ENCODE measurements at places on chromosomes 16 and 17.

DNA sequence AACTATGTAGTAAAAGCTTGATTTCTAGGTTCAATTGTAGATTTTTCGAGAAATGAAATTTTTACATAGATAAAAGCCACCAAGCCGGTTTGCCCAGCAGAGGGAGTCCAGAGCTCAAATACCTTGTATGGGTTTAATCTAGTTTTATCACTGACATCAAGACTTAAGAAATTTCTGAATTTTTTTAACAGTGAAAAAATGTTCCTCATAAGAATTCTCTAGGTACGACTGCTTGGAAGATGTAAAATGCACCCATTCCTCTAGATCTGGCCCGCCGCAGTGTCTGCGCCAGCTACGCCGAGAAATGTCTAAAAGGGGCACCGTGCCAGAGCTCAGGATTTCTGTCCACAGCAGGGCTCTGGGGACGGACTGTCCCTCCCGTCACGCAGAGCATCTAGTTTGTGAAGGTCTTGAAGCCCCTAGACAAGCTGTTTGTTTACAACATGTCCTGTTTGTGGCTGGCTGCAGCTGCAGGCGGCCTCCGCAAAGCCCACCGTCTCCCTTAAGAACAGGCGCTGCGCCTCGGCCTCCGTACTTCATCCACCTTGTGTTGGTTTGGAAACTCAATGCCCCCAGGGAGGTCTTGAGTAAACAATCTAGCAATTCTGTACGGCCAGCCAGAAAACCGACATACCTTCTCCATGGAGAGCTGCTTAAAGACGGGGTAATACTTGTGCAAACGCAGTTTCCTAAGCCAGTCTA lies 24.8 kb downstream of the MAP1LC3B start:
- DNase-seq: no peak

- DNase-seq: no peak
Measured at GRCh38 chr17:1566505-1567199, 4.1 kb upstream of the PITPNA start.

- no peak for DNase-seq
Measured at GRCh38 chr16:73711406-73712080, 585.1 kb upstream of the PSMD7 start.

DNA sequence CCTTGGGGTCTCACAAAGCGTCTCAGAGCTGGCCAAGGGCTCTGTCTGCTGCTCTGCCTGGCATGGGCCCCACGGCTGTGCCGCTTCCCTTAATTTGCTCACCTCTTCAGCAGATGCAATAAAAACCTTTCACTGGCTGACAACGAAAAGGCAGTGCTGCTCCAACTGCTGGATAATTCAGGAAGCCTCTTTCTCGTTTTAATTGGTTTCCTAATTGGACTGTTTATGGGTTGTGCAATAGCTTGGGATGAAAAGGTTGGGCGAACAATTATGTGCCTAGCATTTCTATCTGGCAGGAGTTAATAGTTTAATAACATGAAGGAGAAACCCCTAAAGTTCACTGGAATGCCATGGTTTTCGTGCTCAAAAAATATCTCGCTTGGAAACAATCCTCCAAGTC lies 234.1 kb upstream of the IRX5 start:
- DNase-seq: no peak

DNA sequence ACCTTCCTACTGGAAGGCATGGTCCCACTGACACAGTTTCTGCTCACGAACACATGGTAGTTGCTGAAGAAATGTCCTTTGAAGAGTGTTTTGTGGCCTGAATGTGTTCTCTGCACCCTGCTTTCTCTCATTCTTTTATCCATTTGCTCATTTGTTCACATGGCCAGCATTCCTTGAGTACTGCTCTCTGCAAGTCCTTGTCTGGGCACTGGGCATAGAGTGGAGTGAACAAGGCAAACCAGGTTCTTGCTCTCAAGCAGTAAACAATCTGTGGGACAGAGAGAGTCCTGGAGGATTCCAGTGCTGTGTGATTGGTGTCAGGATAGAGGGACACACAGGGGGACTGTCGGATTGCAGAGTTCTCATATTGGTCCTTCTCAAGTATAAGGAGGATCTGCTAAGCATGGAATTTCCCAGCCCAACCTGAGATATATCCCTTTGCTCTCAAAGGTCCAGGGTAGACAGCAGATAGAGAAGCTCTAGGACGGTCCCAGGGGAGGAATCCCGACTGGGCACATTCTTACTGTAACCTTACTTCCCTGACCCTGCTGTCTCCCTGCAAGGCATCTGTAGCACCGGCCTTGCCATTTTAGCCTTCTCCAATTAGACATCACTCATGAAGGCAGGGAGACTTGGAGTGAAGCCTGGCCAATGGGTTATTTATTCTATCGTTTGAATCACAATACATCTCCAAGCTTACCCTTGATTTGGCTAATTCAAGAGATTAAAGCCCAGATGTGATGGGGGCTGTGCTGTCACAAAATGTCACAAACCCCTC lies 32.3 kb downstream of the ARL4D start:
- DNase-seq: no peak

GRCh38 chr17:56603486-56604238 lies 10.2 kb downstream of the NOG start:
- no peak for DNase-seq

DNA sequence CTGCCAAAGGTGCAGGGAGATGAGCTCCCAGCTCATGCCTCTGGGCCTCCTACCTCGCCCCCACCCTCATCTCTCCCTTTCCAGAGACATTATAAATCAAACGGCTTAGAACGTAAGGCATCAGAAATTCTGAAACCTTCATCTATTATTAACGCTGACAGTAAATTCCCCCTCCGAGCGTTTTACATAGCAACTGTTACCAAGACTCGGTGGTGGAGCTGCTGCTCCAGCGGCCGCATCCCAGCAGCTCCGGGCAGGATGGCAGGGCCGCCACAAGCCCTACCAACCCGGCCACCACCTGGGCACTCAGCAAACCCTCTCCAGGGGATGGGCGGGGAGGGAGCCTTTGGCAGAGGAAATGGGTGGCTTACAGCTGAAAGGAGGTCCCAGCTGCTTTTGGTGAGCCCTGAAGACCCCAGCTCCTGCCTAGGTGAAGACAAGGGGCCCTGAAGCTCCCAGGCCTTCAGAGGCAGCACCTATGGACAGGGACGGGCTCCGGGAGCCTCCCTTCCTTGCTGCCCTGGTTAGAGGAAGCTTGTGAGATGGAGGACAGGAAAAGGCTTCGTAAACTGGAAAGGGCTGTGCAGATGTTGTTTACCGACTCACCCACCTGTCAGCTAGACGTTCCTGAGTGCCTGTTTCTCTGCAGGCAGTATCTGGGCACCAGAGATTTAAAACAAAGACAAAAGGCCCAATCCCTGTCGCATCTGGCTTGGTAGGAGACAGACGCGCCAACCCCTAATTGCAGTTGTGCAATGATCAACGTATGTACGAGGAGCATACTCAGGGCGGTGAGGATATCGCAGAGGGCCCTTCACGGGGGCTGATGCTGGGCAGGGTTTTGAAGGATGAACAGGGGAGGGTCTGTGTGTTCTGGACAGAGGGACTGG lies 76.9 kb downstream of the RAI1 start:
- no peak for DNase-seq

DNA sequence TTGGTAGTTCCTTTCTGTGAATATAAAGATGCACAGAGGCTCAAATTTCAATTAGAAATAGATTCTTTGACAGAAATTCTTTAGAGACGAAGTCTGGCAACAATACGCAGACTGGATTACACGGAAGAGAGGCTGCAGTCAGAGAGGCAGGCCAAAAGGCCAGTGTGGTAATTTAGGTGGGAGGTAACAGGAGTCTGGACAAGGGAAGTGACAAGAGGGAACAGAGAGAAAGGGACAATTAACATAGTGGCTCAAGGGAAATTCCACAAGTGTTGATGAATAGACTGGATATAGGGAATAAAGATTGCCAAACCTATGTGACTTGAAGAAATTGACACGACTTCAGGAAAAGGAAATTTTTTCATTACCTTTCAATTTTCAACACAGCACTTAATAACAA lies 54.6 kb downstream of the STX8 start:
- DNase-seq: no peak

- no peak for DNase-seq
Measured at GRCh38 chr17:36468903-36469635, 17.4 kb upstream of the ZNHIT3 start.

DNA sequence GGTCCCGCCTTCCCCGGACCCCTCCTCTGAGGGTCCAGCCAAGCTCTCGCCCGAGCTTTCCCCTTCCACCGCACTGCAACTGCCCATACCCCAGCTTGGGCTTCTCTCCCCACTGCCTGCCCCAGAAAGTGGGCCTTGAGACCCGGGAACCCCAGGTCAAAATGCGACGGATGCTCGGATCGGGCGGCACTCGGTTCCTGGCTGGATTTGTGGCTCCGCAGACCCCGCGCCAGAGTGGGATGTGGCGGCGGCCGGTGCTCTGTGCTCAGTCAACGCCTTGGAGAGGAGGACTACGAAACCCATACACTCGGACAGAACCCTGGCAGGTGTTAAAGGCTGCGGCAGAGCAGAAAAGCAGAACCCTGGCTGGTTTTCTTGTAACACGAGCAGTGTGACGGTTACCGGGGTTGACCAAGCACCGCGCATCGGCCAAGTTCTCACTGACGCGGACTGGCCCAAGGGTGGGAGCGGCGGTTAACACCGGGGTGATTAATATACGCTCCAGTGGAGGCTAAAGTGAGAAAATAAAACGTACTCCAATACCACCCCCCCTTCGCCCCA lies 885 bp upstream of the SLFN13 start:
- no peak for DNase-seq

- no peak for DNase-seq
Measured at GRCh38 chr17:83079766-83080578, 563 bp downstream of the METRNL start.

GRCh38 chr16:78773291-78773702 lies 673.8 kb downstream of the WWOX start:
- no peak for DNase-seq

GRCh38 chr16:28064706-28065249 lies 1.3 kb upstream of the GSG1L start:
- DNase-seq: no peak

DNA sequence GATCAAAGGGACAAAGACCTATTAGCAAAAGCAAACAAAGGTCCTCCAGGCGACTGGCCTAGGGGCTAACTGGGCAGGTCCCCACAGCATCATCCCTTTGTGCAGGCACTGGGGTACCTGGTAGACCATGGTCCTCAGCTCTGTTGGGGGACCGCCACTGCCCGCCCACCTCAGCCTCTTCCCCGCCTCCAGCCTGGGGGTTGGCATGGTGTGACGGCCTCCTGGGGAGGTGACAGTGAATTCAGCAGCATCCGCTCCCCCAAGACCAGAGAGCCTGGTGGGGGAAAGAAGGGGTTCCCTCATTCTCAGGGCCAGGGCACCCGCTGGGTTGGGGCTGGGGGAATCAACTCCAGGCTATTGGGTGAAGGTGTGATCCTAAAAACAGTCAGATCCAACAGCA lies 38.7 kb upstream of the DNAH9 start:
- DNase-seq: no peak

DNA sequence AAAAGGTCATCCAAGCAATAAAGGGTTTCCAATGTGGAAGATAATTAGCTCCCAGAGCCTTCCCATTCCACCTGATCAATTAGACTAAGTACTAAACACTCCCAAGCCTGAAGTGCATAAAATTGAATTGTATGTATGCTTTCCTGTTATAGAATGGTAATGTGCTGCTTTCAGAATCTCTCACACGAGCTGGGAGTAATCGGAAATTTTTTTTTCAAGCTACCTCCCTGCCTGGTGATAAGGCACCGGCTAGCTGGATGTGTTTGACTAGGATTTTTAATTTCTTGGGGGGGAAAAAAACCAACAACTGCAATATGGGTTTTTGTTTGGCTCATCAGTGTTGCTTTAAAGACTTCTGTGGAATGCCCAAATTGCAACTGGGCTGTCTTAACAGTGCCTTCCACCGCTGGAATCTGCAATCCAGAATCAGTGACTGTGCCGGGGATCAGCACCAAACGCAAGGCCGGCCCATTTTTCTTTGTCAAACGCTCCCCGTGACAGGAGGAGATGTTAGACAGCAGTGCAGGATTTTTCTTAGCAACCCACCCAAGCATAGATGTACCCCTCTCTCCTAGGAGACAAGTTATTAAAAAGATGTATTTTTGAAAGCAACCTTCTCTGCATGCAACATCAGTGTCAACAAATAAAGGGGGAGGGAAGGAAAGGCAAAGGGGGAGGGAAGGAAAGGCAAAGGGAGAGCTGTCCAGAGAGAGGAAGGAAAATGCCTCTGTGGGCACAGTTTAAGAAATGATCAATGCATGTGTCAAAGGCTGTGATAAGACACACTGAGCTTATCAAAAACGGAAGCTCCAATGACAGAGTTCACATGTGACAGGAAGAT lies 387.2 kb downstream of the NPIPA8 start:
- no peak for DNase-seq

DNA sequence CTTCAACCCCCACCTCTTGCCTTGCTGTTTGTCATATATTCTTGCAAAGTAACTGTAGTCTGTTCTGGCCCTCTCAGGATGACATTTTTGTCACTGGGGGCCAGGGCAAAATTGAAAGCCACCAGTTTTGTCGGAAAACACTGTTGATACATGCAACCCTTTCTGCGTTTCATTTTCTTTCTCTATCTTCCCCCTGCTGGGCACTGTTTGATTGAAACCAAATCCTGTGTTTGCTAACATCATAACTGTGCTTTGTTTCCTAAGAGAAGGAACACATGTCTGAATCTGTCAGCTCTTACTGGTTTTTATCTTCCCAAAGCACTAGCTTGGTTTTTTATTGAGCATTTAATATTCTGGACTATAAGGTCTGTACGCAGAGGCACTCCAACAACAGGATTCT lies 11.7 kb upstream of the CPPED1 start:
- no peak for DNase-seq

GRCh38 chr17:71441098-71441497 lies 679.7 kb upstream of the SOX9 start:
- no peak for DNase-seq

DNA sequence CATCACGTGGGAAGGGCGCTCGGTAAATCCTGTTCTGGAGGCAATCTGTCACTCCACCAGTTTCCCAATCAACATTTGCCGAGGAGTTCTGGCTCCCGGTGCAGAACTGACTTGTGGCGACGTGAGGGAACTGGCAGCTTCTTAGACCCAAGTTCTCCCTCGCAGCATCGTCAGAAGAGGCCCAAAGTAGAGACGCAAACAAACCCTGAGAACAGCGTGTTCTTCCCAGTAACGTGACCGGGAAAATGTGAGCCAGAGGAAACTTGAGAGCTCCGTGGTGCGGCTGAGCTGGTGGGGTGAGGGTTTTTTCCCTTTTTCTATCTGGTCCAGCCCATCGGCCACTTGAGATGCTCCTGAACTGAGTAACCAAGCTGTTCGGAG lies 158.9 kb upstream of the CACNG5 start:
- DNase-seq: no peak

- no peak for DNase-seq
Measured at GRCh38 chr16:85401370-85401916, 211.7 kb upstream of the GSE1 start.
